ENCODE measurements at places on chromosomes 16 and 17.

- no peak for DNase-seq
These were observed 39.5 kb downstream of the VMP1 start for GRCh38 chr17:59746849-59747445.

DNA sequence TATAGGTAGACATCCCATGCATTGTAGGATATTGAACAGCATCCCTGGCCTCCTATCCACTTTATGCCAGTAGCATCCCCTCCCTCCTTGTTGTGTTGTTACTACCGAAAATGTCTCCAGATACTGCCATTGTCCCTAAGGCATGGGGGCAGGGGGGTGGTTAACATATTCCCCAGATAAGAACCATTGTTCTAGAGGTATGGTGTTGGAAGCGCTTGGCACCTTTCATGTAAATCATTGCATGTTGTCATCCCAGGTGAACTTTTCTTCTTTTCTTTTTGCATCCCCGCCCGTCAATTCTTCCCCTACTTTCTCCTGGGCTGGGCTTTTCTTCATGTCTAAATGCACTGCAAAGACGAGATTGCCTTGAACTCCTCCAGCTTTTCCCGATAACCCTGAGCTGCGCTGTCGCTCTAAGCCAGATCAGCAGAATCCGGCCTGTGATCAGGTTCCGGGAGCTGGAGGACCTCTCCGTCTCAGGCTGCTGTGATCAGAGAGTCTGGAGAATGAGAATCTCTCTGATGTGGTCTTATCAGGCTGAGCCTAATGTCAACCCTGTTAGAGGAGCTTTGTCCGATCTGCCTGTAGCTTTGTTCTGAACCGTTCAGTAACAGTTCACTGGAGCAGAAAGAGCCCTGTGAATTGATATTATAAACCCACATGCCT, 76.2 kb downstream of the RBFOX1 start:
- DNase-seq = no peak

DNA sequence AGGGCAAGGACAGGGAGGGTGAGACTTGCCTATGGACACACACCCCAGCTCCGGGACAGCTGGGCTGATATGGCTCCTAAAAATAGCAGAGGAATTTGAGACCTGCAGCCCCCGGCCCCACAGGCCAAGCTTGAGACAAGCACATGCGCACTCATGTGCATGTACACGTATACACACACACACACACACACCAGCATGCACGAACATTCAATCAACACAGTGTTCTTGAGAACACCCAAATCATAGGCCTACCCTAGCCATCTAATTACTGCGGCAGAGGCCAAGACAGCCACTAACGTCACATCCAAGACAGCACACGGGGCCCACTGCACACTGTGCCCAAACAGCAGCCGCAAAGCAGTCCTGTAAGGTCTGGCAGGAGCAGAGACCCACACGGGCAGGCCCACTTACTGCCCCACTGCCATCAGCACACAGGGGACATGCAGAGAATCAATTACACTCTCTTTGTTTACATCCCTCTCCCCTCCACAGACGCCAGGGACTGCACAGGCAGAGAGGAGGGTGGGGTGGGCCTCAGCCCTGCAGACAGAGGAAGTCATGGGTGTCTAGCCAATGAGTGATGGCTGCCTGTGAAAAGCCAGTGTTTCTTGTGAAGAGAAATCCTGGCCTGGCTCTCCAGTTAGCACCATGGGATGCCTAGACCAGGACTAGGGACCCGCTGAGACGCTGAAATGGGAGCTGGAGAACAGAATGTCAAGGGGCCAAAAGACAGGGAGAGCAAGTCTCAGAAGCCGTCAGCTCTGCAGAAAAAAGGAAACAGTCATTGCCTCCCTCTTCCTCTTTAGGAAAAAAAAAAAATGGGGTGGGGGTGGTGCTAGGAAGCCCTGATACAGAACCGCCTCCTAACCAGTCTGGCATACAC, 39.3 kb downstream of the MYO18A start:
- DNase-seq = no peak

DNA sequence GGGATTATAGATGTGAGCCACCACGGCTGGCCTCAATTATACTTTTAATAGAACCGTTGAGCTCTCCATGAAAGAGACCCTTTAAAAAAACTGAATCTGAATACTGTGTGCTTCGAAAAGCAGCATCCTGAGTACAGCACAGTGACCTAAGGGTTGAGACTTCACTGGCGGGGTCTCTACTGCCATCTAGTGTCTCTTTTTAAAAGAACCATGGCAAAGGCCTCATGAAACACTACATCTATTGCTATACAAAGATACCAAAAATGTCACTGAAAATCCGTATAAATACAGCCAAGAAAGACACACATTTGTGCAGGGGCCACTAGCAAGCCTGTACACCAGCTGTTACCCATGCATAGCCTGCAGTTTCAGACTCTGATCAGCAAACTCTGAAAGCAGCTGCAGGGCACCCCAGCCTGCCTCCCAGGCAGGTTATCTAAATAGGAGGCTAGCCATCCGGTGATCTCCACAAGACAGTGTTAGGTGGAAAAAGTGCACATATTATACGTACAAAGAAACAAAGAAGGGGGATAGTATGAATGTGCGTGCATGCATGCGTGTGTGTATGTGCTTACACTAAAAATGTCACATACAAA, 35.3 kb downstream of the NPLOC4 start:
- DNase-seq = no peak

DNA sequence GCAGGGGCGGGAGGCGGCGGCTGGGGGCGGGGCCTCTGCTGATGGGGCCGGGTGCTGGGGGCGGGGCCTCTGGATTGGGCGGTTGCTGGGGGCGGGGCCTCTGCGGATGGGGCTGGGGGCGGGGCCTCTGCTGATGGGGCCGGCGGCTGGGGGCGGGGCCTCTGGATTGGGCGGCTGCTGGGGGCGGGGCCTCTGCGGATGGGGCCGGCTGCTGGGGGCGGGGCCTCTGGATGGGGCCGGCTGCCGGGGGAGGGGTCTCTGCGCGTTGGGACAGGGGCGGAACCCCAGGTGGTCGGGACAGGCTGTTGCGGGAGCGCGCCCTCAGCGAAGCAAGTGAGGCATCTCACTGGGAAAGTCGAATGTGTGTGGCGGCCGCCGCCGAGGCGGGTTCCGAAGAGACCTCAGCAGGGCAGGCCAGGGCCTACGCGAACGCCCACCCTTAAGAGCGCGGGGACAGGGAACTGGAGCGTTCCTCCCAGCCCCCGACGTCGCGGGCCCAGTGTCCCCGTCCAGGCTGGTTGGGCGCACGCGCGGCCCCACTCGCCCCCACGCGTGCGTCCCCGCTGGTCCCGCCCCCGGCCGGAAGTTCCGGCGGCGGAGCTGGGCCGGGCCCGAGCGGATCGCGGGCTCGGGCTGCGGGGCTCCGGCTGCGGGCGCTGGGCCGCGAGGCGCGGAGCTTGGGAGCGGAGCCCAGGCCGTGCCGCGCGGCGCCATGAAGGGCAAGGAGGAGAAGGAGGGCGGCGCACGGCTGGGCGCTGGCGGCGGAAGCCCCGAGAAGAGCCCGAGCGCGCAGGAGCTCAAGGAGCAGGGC, at the start of gene STUB1:
Gene STUB1 (plus strand): TSS at position 597 of the 811 bp plus-strand sequence. CDS start 116 bp downstream, at position 713.
- peak; percentile 86 for DNase-seq

DNA sequence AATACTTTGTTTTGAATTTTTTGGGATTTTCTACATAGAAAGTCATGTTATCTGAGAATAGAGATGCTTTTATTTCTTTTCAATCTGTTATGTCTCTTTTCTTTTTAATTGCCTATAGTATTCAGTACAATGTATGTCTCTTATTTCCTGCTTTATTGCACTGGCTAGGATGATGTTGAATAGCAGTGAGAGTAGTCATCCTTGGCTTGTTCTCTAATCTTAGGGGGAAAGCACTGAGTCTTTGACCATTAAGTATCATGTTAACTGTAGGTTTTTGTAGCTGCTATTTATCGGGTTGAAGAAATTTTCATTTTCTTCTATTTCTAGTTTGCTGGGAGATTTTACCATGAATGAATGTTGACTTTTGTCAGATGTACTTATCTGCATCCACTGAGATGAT, 10.0 kb upstream of the ABCA3 start:
- DNase-seq = no peak

GRCh38 chr17:41329279-41329948, 13.9 kb upstream of the KRTAP17-1 start:
- DNase-seq = no peak

GRCh38 chr17:81832608-81833159, 407 bp downstream of the MCRIP1 start:
- DNase-seq = peak; percentile 41

- DNase-seq = no peak
These were observed 80.9 kb downstream of the CACNG3 start for GRCh38 chr16:24337013-24337412.

- DNase-seq = no peak
These were observed 102.6 kb downstream of the NTN1 start for GRCh38 chr17:9123594-9124553.

DNA sequence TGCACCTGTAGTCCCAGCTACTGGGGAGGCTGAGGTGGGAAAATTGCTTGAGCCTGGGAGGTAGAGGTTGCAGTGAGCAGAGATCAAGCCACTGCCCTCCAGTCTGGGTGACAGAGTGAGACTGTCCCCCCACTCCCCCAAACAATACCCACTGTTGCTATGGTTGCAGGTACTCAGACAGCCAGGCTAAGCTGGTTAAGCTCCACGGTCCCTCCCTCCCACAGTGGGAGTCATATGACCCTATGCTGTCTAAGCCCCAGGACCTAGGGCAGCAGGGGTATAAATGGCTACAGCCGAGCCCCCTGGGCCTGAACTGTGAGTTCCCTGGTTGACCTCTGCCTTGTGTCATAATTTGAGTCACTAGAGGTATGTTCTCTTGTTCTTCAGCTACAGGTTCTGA, 15.9 kb upstream of the RPRML start:
- DNase-seq = no peak

- DNase-seq = no peak
These were observed 730.2 kb upstream of the RBFOX1 start for GRCh38 chr16:6602405-6602804.

- no peak for DNase-seq
These were observed 839 bp downstream of the PLD2 start for GRCh38 chr17:4807605-4808377.

- DNase-seq = no peak
These were observed 14.6 kb upstream of the CD79B start for GRCh38 chr17:63946440-63947363.

DNA sequence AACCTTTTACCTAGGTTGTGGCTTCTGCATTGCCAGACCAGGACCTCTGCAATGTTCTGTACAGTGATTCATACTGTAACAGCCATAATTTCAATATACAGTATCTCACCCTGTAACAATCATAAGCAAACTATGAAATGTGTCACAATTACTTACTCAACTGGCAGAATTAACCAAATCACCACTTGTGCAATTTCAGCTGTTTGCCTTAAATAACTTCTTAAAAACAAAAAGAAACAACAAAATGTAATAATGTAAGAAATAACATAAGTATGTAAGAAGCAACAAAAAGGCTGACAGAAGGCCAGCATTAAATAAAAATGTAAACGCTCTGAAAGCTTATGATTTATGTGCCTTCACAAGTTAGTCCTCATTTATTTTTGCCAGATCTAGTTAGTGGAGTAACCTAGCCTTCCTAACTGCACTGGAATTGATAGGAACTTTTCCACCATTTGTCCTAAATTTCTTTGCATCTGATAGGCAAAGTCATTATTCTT, 96.9 kb downstream of the SKAP1 start:
- no peak for DNase-seq

- no peak for DNase-seq
These were observed 37.7 kb upstream of the IRF8 start for GRCh38 chr16:85861095-85861825.
